ENCODE measurements at places on chromosomes 16 and 17. TPM values are rescaled to one million over a fixed set of nuclear protein-coding genes. Genes with fewer than 3 reads are reported as not detected.

- no peak for DNase-seq
These were observed 2.5 kb downstream of the ADAD2 start for GRCh38 chr16:84193480-84193879.

DNA sequence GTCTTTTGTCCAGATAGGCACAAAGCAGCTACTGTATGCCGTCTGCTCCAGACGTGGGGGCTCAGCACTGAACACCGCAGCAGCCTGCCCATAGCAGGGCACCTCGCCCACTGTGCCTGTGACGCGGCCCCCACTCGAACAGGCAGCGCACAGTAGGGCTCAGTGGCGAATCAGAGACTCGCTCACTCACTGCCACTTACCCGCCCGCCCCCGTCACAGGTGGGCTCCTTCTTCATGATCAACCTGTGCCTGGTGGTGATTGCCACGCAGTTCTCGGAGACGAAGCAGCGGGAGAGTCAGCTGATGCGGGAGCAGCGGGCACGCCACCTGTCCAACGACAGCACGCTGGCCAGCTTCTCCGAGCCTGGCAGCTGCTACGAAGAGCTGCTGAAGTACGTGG, 23.6 kb downstream of the TPSG1 start:
- no peak for DNase-seq

The MYH3 gene
- polyA plus RNA-seq: 15,569 TPM

The CCL5 gene
- polyA plus RNA-seq: 1.2 TPM

All from forelimb muscle (tissue), 1 donor.